ENCODE measurements at places on chromosomes 6 and 20.

GRCh38 chr20:16083639-16084280, 489.5 kb downstream of the KIF16B start:
- no peak for DNase-seq

GRCh38 chr6:149534742-149535141, 11.1 kb downstream of the PPIL4 start:
- no peak for DNase-seq

DNA sequence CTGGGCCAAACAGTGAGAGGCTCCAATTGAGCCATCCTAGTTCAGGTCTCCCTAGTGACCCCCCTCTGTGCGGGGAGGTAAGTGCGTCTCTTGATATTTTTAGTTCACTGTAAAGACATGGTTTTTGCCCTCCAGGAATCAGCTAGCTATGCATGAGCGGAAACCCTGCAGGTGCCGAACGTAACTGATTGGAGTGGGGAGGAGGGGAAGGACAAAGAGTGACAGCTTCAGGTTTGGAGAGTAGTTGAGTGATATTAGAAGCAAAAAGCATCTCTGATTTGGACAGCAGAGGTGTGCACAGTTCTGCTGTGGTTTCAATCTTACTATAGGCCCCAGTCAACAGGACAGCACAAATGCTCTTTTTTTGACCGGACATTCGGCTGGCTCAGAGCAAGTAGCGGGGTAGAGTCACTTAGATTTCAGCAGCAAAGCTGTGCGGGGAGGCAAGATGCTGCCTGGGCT, 31.8 kb downstream of the TBC1D7 start:
- no peak for DNase-seq

DNA sequence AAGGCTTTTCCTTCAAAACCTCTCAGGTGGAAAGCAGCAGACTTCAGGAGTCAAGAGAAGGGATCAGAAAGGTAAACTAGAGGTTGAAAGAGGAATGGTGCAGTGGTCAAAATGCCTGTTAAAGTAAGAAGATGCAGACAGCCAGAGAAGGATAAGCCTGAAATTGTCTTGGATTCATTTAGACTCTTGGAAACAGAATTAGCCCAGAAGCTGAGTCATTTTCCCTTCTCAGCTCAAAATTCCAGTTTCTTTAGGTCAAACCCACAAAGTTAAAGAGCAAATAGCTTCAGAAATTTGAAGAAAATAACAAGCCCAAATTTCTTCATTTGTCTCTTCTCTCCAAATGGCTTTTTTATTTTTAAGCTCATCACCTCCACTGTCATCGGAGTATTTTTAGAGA, 73.9 kb downstream of the DHX35 start:
- no peak for DNase-seq

DNA sequence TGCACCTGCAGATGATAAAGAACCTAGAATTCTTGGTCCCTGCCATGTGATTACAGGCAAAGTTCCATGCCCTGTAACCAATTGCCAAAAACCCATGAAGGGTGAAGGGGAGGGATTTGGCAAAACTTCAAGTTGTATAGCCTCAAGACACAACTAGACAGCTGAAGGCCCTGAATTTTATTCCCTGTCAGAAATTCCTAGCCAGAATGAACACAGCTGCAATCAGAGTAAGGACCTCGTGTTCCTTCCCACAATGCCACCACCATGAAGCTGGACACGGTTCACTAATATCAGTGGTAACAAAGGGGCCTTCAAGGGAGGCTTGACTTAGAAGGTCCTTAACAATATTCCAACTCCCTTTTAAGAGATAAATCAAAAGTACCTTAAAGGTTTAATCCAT, 22.5 kb upstream of the IRAK1BP1 start:
- no peak for DNase-seq

DNA sequence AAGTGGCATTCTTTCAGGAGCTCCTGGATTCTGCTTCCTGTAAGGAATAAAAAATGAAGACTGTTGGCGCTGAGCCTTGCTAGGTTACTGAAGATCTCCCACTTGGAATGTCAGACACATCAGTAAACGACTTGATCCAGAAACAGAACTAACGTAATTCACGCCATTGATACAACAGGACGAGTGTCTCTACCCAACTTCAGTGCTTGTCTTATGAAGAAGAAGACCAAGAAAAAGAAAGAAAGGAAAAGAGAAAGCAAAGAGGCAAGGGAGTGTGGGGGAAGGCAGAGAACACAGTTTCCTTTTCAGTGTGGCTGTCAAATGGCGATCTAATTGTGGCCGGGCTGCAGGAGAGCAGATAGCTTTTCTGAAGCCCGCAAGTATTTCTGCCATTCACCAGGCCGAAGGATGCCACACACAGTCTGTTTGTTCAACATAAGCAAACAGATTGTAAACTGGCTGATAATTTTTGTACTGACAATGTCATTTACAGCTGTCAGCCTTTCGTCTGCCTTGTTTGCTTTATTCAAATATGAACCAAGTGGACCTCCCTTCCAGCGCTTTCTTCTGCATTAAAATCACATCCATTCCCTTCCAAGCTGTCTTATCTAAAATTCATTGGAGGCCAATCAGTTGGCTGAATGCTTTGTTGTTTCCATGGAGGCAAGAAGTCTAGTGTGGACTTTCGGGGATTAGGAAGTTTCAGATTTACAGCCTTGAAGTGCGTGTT, 180.6 kb downstream of the FOXA2 start:
- DNase-seq, result no peak

DNA sequence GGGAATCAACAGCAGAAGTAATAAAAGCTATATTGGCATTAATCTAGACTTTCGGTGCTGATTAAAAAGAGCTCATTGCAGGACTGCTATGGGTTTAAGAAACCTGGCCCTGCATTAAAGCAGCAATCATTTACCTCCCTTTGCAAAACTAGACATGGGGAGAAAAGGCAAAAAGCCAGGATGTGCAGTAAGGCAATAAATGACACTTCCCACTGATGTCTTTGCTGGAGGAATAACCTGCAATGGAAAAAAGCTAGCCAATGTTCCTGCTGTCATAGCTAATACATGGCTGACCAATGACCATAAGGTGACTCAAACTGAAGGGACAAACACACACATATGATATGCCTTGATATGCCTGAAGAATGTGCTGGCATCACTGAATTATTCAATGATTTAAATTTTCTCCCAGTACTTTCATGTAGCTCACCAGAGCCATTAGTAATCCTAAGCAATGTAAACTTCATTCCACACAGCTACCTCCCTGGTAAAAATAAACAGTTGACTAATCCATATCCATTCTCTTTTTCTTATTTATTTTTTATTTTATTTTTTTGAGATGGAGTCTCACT, 8.7 kb downstream of the DNAAF9 start:
- DNase-seq, result no peak

- DNase-seq, result no peak
Measured at GRCh38 chr20:60240986-60241385, 282.8 kb downstream of the CDH26 start.

Measured in ureter (tissue), 1 donor.